NCI-H2081 (cell line): ENCODE measurements at places on chromosomes 12 and 14.

GRCh38 chr12:113305281-113305856 lies 29.5 kb downstream of the SLC8B1 start:
- DNase-seq = no peak

DNA sequence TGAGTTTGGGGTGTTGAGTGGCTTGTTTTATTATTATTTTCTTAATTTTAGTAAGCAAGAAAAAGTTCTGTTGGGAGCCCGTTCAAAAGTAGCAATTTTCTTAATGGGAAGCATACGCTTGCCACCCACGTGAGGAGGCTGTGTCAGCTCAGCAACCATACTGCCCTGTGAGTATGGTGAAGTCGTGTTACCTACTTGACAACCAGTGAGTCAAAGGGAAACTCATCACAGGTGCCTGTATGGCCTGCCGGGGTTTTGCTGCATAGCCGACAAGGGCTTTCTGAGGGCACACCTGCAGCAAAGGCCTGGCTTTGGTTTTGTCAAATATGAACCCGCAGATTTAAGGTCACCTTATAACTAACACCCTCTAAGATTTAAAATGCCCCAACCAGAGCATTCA lies 31.1 kb downstream of the PITPNM2 start:
- DNase-seq = no peak

DNA sequence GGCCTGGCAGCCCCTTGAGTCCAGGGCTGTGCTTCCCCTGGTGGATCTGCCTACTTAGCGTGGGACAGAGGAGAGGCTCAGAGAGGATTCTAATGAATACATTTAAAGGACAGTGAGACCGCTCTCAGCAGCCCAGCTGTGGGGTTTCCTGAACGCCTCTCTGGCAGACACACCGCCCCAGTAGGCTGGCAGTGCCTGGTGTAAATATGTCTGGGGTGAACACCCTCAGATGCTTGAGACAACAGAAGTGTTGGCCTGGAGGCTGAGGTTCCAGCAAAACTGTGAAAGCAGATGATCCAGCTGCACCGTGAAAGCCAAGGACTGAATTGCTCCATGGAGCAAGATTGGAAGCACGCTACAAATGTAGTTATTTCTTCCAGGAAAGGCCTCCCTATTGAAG lies 55.1 kb downstream of the LRRC74A start:
- no peak for DNase-seq

DNA sequence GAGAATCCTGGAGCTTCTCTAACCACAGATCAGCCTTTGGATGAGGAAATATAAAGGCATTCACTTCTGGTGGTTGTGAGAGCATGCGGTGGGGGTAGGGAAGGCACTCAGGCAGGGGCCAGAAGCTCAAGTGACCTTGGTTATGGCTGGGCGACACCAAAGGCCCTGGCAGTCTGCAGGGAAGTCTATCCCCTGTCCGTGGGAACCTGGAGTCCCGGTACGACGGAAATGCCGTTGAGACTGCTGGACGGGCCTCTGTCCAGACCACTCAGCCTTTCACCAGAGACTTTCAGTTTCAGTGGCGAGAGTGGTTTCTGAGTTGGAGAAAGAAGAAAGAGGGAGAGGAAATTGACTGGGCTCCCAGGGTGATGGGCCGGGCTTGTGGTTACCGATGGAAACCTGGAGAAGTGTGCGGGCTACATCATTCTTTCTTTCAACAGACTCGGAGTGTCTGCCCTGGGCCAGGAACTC lies 20.9 kb downstream of the ISCA2 start:
- DNase-seq = no peak

DNA sequence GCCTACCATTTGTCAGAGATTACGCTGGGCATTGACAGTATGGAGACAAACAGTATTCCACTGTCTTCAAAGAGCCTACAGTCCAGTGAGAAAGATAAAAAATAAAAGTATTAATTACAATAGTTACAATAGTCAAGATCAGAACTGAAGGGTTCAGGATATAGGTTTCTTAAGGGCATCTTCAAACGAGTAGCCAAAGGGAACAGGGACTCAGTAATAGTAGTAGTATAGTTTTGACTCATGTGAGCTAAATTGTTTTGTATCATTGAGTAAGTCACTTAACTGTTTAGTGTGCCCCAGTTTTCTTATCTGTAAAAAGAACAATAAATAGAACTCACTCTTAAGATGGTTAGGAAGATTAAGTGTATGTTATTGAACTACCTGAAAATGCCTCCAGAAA lies 123.6 kb downstream of the METTL25 start:
- DNase-seq = no peak

GRCh38 chr12:96039516-96039915 lies 4.1 kb upstream of the LTA4H start:
- DNase-seq = no peak

DNA sequence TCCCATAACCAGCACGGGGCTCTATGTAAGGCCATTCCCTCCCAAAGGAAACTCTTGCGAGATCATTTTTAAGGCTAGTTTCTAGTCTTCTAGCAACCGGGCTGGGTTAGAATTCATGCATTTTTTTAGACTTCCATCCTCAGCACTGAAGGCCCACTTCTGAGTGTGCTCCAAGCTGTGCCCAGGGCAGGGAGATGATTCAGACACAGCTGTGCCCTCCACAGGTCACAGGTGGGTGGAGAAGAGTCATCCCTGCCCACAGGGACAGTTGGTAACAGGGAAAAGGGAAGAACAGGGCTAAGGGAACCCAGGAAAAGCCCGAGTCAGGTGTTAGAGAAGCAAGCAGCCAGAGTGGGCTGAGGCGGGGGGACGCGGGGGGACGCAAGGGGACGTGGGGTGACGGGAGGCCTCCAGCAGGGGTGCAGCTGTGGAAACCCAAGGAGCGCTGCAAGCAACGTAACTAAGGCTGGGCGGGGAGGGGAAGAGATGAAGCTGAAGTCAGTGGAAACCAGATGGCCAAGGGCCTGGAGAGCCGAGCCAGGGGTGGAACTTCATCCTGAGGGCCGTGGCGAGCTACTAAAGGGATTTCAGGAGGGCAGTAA lies 27.2 kb upstream of the PPP2R5C start:
- no peak for DNase-seq

- no peak for DNase-seq
These were observed 372.2 kb downstream of the GXYLT1 start for GRCh38 chr12:41772478-41772877.

DNA sequence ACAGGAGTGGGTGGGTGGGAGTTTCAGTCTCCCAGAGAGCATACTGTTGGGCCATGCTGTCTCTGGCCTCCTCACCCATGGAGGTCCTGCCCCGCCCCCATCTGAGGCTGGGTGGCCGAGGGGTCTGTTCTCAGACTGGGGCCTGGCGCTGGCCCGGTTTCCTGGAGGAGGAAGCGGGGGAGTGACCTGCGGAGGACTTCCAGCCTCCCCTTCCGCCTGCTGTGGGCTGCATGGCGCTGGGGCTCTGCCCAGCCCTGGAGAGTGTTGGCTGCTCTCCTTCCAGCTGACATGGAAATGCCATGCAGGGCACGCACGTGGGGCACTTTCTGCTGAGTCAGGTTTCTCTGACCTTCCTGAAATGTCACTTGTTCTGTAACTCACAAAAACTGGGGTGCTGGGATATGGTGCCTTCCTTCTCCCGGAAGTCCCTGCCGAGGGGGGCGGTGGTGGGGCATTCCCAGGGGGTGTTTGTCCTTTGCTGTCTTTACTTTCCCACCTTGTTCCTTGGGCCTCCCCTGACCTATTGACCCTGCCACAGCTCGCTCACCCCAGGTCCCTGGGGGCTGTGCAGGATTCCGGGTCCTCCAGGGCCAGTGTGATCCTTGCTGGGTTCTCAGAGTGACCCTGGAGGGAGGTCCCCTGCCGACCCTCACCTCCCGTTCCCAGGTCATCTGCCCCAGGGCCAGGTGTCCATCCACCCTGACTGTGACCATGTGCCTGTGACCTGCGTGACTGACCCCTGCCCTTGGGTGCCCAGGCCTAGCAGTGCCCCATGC lies 23.6 kb downstream of the PACS2 start:
- no peak for DNase-seq

- DNase-seq = no peak
These were observed 594.1 kb downstream of the NRXN3 start for GRCh38 chr14:78764240-78764639.

GRCh38 chr12:60205500-60205899 lies 609.7 kb downstream of the SLC16A7 start:
- DNase-seq = no peak

GRCh38 chr14:103880348-103881267 lies 33.2 kb upstream of the PPP1R13B start:
- DNase-seq = peak; percentile 22

DNA sequence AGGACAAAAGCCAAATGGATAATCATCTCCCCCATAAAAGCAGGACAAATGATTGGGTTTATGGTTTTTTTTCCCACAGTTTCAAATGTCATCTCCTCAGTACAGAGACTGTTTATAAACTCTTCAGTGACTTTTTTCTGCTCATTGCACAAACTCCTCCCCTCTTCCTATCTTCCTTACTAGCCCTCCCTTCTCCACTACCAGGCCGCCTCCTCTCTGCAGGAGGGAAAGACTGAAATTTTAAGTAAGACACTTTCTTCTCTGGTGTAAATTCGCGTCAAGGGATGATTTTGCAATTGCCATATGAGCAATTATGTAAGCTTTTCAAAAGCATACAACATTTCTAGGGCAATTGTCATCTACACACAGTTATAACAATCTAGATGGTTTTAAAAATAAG lies 37.0 kb downstream of the BTG1 start:
- no peak for DNase-seq

- DNase-seq = no peak
These were observed 13.4 kb upstream of the SNX6 start for GRCh38 chr14:34643361-34643760.

DNA sequence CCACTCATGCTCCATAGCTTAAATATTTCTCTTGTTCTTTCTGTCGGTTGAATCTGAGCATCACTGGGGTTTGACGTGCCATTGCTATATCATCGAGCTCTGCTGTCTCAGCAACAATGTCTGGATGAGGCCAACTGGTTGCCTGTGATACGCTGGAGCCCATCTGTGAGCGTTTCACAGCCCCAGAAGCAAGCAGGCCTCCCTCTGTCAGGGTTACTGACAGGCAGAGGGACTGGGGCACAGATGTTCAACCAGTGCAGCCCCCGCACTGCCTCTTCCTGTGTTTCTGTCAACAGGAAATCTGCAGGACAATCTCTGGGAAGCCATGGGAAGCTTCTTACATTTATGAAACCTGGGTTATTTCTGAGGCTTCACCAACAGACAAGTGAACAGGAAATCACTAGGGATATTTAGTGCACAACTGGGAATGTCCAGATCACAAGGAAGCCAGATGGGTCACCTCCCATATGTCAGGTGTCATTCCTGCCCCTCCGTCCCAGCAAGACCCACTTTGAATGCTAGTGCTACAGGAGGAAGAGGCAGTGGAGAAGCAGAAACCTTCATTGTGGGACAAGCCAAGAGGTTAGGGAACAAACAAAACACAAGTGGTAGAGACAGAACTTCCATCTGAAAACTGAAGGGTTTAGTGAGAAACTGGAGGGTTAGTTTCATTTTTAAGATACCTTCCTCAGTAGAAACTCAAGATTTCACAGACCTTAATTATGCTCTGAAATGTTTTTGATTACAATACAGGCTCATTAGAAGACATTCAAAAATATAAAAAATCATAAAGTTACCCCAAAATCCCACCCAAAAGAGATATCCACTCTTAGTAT lies 24.1 kb downstream of the DMAC2L start:
- peak; percentile 13 for DNase-seq

DNA sequence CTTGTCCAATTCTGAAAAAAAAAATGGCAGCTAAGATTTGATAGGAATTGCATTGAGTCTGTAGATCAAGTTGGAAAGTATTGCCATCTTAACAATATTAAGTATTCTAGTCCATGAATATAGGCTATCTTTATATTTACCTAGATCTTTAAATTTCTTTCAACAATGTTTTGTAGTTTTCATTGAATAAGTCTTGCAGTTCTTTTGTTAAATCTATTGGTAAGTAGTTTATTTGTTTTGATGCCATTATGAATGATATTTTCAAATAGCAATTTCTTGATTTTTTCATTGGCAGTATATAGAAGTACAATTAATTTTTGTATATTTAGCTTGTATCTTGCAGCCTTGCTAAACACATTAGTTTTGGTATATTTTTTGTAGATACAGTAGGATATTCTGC lies 71.6 kb downstream of the SYNE2 start:
- no peak for DNase-seq

DNA sequence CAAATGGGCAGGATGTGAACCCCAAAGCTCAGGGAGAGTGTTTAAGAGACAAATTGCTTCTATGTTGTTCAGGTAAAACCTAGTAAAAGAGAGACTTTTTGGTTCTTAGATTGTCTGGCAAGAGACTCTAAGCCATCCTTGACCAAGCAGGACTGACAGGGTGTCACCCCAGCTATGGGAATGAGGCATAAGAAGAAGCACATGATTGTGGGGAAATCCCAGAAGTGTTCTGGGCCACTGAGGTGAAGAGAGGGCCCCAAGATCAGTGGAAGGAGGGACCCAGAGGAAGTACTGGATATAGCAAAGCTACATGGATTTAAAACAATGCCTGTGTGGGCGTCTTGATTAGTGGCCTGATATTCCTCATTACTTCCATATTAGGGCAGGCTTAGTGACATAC lies 99.0 kb downstream of the SAMD4A start:
- no peak for DNase-seq

DNA sequence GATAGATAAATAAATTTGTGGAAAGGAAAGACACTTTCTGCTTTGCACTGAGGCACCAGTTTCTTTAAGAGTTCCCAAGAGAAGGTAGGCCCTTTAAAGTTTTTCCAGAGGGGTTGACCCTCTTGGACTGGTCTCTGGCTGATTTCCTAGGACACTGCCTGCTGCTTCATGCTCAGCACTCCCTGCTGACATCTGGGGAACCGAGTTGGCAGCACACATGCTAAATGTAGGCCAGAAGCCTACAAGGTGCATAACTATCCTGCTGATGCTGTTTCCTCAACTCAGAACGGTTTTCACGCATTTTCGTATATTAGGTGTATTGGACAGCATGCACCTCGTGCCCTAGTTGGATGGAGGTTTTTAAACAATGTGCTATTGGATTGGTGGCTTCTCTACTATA lies 887.2 kb upstream of the SEL1L start:
- DNase-seq = no peak

- DNase-seq = no peak
These were observed 584.5 kb upstream of the TBX3 start for GRCh38 chr12:115268451-115268850.

DNA sequence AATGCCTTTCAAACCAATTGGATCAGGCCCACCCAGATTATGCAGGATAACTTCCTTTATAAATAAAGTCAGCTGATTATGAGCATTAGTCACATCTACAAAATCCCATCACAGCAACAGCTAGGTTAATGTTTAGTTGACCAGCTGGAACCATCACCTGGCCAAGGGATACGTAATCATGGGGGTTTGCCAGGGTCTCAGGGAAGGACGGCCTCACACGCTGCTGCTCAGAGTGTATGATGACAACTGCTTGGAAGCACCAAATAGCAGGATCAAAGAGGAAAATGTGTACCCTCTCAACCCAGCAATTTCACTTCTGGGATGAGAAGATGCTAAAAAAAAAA lies 162.6 kb downstream of the SLC15A4 start:
- DNase-seq = no peak
